ENCODE measurements at places on chromosomes 1 and 21.

DNA sequence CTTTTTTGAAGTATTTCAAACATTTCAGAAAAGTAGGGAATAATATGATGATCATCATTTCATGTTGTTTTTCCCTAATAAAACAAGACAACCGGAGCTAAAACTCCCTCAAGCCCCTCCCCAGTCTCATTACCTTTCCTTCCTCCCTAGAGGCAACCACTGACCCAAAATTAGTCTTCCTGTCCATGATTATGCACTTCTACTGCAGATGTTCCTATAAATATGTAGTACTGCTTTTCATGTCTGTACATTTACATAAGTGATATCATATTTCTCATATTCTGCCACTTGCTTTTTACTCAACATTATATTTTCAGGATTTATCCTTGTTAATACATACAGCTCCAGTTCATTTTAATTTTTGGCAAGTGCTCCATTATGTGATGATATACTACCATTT lies 58.7 kb upstream of the GOLT1A start:
- no peak for DNase-seq

DNA sequence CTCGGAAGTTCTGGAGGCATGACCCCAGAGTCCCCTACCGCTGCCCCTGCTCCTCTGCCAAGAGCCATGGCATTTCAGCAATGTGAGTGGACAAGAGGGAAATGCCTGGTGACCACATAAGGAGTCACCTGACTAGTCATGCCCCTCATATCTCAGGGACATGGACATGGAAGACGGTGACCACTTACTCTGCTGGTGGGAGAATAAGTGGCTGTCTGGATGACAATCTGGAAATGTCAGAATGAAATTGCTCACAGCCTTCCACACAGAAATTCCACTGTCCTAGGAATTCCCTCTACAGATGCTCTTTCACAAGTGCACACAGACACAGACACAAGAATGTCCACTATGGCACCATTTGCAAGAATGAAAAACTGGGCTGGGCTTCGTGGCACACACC lies 24.3 kb upstream of the PLEKHG5 start:
- DNase-seq: no peak

- DNase-seq: peak; percentile 72
Observed at GRCh38 chr1:25065795-25066238, 135.7 kb upstream of the RUNX3 start.

- no peak for DNase-seq
Observed at GRCh38 chr1:218991089-218991488, 182.6 kb upstream of the LYPLAL1 start.

DNA sequence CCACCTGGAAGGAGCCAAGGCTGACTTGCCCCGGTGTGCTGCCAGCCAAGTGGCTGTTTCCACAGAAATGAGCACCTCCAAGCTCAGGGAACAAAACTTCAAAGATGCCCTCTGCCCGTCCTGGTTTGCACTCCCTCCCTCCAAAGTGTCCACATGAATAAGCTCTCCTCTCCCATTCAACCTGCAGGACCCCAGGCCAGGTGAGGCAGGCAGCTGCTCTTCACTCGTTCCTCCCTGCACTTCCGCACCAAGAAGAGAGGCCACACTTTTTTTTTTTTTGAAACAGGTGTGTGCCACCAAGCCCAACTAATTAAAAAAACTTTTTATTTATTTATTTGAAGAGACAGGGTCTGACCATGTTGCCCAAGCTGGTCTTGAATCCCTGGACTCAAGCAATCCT lies 18.5 kb upstream of the CLIC4 start:
- no peak for DNase-seq

GRCh38 chr1:108601708-108602410 lies 42.0 kb downstream of the EEIG2 start:
- DNase-seq: no peak
